CD8-positive, alpha-beta T cell (primary cell): ENCODE measurements at places on chromosomes 16 and 17.

DNA sequence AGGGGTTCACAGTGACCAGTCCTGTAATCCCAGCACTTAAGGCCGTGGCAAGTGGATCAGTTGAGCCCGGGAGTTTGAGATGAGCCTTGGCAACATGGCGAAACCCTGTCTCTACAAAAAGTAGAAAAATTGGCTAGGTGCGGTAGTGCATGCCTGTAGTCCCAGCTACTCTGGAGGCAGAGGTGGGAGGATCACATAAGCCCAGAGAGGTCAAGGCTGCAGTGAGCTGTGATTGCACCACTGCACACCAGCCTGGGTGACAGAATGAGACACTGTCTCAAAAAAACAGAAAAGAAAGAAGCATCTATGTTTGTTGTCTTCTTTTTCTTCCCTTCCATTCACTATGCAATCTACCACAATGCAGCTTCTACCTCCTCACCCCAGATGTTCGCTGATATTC is 151.9 kb upstream of the RBL2 start:
- DNase-seq = no peak

DNA sequence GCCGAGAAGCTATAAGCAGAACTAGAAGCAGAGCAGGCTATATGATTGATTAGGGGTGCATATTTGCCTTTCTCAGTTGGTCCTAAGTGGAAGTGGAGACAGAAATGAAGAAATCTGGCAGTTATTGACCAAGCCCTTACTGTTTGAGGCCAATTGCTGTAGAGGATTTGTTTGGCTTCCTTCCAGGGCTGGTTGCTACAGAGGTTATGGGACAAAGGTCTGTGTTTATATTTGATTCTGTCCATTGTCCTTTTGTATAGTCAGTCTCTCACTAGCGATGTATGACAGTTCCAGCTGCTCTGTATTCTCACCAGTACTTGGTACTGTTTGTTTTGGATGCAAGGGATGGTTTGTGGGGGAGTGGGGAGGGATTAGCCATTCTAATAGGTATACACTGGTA is 7.3 kb upstream of the ALOX15 start:
- no peak for DNase-seq

DNA sequence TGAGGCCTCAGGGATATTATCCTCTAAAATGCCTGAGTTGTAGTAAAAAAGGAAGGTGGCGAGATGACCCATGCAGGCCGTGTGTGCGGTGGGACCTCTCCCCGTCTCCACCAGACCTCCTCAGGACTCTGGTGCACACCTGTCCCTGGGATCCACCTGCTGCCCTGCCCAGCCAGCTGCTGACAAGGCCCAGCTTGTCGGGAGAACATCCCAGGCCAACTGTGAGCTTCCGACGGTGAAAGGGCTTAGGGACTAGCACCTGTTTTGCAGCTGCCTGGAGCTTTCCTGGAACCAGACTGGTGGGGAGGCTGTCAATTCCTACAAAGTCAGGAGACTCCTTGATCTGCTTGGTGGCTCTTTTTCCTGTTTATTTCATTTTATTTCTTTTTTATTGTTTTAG is 11.6 kb downstream of the IL34 start:
- no peak for DNase-seq

- DNase-seq = no peak
Measured at GRCh38 chr17:30217054-30217453, 18.4 kb downstream of the SLC6A4 start.
